Central memory CD8-positive, alpha-beta T cell (primary cell): ENCODE measurements at places on chromosomes 13 and 19.

- DNase-seq: peak; percentile 92
Observed at GRCh38 chr19:36573020-36573894, at the start of gene ZNF529. ZNF529 (minus strand) TSS chr19:36573292; CDS start chr19:36572346, 946 bp downstream.

DNA sequence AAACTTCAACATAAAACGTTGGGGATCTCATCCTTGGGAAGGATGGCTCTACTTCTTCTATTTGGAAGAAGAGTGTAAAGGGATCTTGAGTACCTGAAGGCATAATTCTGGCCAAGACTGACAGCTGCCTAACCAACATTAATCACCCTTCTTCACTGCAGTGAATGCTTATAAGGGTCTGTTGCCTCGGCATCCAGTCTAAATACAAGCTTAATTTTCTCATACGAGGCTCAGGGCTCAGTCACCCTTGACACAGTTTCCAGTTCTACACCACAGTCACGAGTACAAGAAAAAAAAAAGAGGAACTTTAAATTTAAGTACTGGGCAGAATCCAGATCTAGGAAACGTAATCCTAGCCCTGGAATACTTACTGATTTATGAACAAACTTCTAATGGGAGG is 9.0 kb downstream of the FPR3 start:
- DNase-seq: no peak

DNA sequence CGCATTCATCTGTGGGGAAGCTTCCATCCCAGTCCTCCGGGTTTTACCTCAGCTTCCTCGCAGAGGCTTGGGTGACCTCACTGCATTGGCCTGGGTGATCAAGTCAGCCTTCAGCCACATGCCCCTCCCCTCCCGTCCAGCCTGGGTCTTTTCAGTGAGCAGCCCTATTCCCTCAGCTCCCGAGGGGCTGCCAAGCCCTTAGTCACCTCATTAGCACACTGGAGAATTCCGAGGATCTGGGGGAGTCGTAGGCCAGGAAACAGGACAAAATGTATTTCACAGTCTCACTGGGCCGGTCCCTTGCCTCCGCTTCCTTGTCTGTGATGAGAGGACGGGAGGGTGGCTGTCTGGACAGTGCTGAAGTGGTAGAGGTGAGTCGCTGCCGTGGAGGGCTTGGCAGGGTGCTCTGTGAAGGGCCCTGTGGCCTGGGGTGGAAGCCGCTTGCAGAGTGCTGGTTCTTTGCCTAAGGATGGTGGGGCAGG is 19.9 kb downstream of the KDM4B start:
- no peak for DNase-seq

GRCh38 chr19:55809381-55810058 is 22.3 kb downstream of the NLRP11 start:
- no peak for DNase-seq

GRCh38 chr13:110910013-110910890 is 4.6 kb downstream of the ANKRD10 start:
- no peak for DNase-seq
